ENCODE measurements at places on chromosomes 5 and 9.

GRCh38 chr9:29220596-29221251 is 1647.4 kb upstream of the C9orf72 start:
- no peak for DNase-seq

GRCh38 chr5:57004800-57005199 is 52.9 kb upstream of the MIER3 start:
- no peak for DNase-seq

DNA sequence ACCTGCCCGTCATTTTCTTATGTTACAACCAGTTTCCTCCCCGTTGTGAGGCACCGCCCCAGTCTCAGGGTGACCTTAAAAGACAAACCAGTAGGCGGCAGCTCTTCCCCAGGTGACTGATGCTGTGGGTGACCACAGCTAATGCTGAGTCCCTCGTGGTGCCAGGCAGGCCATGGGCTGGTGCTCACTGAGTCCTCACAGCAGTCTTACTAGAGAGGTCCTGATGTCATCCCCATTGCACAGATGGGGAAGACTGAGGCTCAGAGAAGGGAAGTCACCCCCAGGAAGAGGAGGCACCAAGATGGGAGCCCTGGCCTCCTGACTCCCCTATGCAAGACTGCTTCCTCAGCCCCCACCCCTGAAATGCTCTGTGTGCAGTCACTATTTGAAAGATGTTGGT is 978 bp downstream of the CFAP157 start:
- no peak for DNase-seq

GRCh38 chr5:137668637-137669036 is 67.3 kb downstream of the KLHL3 start:
- no peak for DNase-seq

DNA sequence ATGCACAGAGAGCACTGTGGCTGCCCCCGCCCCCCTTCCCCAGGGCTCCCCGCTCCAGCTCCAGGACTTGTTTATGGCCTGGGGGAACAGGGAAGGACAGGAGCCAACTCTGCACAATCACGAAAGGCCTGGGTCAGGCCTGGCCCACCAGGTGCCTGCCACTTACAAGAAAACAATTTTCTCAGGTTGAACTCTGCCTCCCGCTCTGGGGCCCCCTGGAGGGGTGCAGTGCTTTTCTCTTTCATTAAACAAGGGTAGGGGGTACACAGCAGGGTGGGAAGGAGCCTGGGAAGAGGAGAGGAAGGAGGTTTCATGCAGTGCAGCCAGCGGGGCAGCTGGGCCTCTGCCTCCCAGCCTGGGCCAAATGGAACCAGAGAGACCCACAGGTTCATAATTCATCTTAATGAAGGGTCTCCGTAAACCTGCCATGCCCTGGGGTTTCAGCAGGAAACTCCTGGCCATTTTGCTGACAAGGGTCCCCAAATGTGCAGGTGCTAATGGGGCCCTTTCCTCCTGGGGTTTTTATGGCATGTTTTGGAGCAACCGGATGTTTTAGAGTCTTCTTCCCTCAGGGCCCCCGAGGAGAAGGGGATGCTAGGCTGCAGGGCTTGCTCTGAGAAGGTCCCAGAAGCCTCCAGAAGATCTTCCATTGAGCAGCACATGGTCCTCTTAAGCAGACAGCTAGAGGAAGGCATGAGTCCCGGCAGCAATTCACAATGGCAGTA is 219.8 kb downstream of the SLIT3 start:
- no peak for DNase-seq

DNA sequence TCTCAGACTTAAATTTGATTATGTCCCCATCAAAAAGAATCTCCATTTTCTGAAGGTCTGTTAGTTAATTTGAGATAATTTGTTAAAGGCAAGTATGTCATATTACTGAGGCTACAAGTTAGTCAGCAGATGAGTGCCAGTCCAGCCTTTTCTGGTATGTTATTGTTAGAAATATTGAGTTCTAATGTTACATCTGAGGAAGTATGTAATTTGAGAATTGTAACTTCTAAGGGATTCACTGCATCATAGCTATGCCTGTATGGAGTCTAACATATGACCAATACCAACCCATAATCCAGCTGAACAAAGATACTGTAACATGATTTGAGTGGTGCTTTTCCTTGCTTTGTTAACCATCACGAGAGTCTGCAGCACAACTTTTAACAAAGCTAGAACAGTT is 13.9 kb downstream of the SLC23A1 start:
- DNase-seq = no peak

DNA sequence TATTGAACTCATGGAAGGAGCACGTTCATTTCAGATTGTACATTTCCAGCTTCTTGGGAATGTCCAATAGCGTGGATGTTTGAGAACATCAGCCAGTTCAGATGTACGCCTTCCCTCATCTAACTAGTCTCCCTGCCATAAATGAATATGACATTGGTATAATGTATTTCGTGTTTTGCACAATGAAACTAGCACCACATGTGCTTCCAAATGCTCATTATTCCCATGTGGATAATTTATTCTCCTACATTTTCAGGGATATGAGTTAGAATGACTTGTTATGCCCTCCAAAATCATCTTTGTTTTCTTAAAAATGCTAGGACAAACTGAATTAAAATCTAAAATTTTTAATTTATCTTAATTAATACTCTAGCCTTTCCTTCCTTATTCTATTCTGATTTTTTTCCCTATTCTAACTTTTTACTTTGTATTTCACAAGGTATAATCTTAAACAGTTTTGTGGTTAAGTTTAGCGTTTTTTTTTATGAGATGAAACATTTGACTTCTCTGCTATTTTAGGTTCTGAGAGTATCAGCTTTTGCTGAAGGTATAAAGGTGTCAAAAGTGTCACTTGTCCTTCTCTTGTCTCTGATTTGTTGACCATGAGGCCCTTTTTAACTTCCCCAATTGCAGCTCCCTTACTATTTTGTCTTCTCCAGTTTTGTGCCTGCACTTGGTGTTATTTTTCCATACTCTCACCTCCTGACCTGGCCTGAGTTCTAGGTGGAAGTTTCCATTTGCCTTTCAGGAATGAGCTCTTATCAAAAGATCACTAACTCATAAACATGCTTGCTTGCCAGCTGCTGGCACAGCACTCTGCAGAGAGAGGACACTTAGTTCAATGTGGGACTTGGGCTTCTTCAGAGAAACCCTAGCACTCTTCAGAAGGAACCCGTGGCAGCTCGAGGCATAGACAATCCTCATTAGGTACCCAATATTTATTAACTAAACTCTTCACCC is 106.8 kb downstream of the FRMD3 start:
- no peak for DNase-seq

DNA sequence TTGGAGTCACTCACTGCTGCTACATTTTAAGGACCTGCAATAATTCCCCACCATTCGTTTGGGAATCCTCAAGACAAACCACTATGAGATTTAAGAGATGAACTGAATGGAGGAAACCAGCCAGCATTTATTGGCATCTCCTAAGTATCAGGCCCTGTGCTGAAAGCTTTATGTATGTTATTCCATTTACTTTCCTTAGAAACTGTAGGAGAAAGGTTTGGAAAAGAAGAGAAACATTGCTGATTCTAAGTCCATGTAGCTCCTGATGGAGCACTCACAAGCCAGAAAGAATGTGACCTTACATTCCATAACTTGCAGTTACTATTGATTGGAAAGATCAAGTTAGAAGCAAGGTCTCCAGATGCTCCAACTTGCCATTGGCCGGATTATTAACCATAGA is 267.4 kb downstream of the GAS1 start:
- no peak for DNase-seq

DNA sequence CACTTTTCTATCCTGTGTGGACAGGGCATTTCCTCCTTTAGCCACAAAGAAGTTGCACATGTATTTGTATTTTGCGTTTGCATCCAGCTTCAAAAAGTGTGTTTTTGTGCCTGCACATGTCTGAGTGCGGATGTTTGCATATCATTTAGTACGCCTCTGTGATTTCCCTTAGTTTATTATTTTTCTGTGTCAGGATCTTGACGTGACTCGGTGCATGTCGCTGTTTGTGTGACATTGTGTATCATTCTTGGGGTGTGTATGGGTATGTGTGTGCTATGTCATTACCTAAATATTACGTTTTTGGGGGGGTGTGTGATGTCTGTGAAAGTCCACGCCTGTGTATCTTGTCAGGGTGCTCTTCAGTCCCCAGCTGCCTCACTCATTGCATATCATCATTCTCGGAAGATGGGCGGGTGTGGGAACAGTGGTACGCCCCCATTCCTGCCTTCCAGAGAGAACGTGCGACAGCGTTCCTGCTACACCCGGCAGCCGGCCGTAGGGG is 416 bp upstream of the PAIP2 start:
- DNase-seq = no peak

DNA sequence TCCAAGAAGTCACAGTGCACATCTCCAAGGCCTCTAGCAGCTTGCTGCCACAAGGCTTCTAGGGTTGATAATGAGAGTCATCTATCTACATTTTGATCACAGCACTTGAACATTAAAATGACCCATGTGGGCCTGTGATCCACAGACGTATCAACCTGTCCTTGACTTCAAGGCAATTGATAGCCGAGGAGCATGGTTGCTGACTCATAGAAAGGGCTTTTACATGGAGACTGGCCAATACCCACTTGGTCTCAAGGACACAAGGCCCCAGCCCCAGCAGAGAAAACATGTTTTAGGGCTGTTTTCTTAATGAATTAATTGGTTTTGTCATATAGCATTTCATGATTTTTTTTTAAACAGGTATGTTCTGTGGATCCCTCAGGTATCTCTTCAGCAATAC is 314.0 kb downstream of the SEMA5A start:
- no peak for DNase-seq

- no peak for DNase-seq
Measured at GRCh38 chr9:14318934-14319580, 5.1 kb upstream of the NFIB start.

DNA sequence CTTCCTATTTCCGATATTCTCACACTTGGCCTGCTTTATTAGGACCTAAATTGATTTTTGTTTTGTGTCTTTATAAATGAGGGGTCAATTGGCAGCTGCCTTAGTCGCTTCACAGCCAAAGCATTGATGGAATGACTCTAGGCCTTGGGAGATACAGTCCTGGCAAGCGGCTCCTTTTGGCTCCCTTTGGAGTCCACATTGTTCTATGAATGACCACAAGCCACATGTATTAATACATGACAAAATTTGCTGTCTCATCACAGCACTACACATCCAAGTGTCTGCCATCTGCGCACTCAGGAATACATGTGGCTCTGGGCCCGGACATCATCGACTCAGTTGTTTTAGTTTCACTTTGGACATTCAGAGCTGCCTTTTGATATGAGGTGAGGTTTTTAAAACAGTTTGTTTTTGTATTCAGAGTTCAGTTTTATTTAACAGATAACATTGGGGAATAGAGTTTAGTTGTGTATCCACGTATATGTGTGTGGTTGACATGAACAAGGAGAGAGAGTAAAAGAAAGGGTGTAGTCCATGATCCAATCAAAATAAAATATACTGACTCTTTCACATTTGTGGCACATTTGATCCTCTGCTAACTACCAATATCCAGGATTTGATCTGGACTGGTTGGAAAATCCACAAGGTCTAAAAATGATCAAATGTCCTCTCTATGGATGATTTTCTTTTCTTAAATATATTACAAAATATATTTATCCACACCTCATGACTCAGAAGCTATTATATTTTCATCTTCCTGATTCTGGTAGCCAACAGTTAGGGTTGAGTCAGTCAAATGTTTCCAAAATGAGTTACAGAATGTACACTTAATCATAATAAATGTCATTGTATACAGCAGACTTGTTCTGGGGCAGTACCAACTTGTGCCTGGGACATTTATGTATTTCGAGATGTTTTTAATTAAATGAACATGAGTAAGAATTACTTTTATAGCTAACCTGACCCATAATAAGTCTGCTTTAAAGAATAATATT is 114.0 kb upstream of the MTAP start:
- no peak for DNase-seq

DNA sequence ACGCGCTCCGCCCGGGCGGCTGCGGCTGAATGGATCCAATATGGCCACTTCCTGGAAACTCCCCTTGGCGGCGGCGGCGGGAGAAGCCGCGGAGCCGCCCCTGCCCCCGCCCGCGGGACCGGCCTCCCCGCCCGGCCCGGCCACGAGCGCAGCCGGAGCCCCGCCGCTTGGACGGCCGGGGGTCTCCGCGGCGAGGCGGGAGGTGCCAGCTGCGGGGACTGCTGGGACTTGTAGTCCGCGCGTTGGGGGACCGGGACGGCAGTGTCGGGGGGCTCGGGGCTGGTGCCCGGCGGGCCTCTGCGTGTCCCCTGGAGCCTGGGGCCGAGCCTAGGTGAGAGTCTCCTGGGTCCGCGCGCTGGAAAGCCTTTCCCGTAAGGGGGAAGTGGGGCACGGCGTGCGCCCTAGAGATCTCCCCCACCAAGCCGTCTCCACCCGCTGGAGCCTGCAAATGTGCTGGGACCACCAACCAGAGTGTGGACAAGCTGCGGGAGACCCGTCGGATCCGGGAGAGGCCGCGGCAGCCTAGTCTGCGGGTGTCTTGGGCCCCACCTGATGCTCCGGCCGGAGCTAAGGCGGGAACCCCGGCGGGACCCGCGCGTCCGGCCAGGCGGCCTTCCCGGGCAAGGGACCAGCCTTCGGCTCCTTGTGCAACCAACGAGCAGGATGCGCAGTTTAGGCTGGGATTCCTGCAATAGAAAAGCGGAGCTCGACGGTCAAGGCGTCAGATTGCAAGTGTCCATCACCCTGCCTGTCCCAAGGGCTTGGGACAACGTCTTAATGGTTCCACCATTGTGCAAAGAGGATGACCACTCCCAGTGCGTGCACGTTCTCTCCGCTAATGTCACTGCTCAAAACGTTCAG is at the start of gene SEPTIN8:
Gene SEPTIN8, minus strand, starts transcription at position 31 of the 861 bp plus-strand sequence. CDS start 102 bp downstream, outside the sequence.
- peak; percentile 31 for DNase-seq

- no peak for DNase-seq
Measured at GRCh38 chr5:108634010-108634616, 113.6 kb upstream of the FER start.

- no peak for DNase-seq
Measured at GRCh38 chr9:81077572-81077971, 611.8 kb downstream of the TLE1 start.

- no peak for DNase-seq
Measured at GRCh38 chr9:86503942-86504341, 149.7 kb upstream of the TUT7 start.

Measured in activated CD4-positive, alpha-beta T cell treated with anti-CD3 and anti-CD28 coated beads, Interleukin-2, amount 50 U/mL, for 24 hours (primary cell).